Tibial artery (tissue), 4 donors: ENCODE measurements at places on chromosomes 7 and 10.

DNA sequence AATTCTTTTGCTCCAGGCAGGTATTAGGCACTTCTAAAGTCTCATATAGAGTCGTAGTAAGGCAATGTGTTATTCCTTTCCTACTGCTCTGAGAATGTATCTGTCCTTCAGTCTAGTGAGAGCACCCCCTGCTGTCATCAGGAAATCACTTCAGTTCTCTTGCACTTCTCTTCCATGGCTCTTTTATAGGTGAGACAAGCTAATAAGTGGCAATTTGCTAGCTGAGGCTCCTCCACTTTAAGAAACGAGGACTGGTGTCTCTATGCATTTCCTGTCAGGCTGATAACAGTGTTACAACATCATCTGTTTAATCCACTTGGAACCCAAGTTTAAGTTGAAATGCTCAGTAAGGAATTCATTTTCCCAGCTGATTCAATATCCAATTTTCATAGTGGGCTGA lies 350.6 kb downstream of the TFEC start:
- no peak for DNase-seq
- no peaks in the 10 kb centered on the region for H3K27me3 ChIP-seq
- no peaks in the 10 kb centered on the region for H3K4me1 ChIP-seq
- H3K36me3 ChIP-seq = no peaks in the 10 kb centered on the region

DNA sequence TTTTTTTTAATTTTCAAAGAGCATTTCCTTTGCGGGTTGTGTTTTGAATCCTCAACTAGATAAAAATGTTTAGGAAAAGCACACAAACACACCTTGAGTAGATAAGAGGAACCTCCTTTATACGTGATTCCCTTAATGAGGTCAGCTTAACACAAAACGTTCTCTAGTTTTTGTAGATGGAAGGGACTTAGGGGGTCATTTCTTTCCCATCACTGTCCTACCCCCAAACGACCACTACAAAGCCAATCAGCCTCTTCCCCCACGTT lies 1.2 kb downstream of the SUV39H2 start:
- no peaks in the 10 kb centered on the region for H3K27me3 ChIP-seq
- H3K27ac ChIP-seq = no peak overlapping the region
- no peak for DNase-seq
- peaks cover 25% of the 10 kb centered on the region for H3K4me1 ChIP-seq
- no peaks in the 10 kb centered on the region for H3K36me3 ChIP-seq

DNA sequence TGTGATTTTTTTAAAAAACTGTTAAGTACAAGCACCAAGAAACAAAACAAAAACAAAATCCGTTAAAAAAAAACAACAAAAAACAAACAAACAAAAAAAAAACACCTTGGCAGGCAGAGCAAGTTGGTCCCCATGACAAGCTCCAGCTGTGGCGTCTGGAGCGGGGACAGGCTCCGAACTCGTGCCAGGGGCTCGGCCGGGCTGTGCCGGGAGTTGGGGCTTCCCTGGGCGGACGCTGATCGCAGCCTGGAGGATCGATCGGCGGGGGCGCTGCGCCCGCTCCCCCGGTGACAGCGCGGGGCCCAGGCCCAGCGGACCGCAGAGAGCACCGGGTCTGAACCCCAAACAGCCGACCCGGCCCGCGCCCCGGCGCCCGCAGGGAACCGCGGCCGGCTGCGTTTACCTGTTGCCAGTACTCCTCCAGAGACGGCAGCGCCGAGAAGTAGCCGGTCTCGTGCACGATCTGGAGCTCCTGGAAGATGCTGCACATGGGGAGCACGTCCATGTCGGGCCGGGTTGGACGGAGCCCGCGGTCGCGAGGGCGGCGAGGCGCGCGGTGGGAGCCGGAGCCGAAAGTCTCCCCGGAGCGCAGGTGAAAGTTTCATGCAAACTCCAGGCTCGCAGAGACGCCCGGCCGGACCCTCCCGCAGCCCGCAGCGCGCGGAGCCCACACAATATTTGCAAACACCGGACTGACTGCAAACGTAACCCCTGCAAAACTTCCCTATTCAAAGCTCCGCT lies at the start of gene KLF6:
TSS of gene KLF6 (minus strand) at position 700 of the 741 bp plus-strand sequence. CDS start at position 505, 195 bp downstream.
- DNase-seq = peak; percentile 75
- peaks cover 23% of the 10 kb centered on the region for H3K36me3 ChIP-seq
- H3K4me3 ChIP-seq = peak within 1 kb of the TSS; percentile 99

- H3K27ac ChIP-seq = no peak overlapping the region
- no peak overlapping the region for H3K4me3 ChIP-seq
- no peaks in the 10 kb centered on the region for H3K27me3 ChIP-seq
- H3K36me3 ChIP-seq = no peaks in the 10 kb centered on the region
- DNase-seq = no peak
- H3K4me1 ChIP-seq = no peaks in the 10 kb centered on the region
These were observed 87.3 kb downstream of the LYZL2 start for GRCh38 chr10:30542001-30542894.

GRCh38 chr10:5895365-5895764 lies 5.3 kb downstream of the FBH1 start:
- H3K4me1 ChIP-seq = peaks cover 20% of the 10 kb centered on the region
- DNase-seq = no peak
- H3K36me3 ChIP-seq = peaks cover 21% of the 10 kb centered on the region
- no peak overlapping the region for H3K27ac ChIP-seq
- no peaks in the 10 kb centered on the region for H3K27me3 ChIP-seq

DNA sequence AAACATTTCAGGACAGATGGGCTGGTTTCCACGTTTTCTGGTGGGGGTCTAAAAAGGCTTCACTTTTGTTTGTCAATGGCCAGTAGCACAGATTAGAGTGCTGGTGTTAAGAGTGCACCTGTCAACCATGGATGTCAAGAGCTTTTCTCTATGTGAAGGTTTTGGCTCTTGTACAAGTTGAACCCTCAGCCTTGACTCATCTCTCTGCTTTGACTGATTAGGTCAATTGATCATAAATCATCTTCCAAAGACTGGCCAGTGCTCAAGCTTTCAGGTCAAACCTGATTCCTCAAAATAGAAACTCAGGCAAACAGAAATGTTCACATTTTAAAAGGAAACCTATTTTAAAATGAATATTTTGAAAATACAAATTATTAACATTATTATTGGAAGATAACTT lies 59.6 kb upstream of the SP4 start:
- DNase-seq = no peak
- H3K27me3 ChIP-seq = no peaks in the 10 kb centered on the region
- H3K4me3 ChIP-seq = no peak overlapping the region
- H3K36me3 ChIP-seq = no peaks in the 10 kb centered on the region
- no peak overlapping the region for H3K27ac ChIP-seq

GRCh38 chr10:3931224-3931623 lies 146.2 kb upstream of the KLF6 start:
- peaks cover 15% of the 10 kb centered on the region for H3K4me1 ChIP-seq
- H3K4me3 ChIP-seq = no peak overlapping the region
- H3K27me3 ChIP-seq = no peaks in the 10 kb centered on the region
- no peaks in the 10 kb centered on the region for H3K36me3 ChIP-seq
- DNase-seq = no peak

GRCh38 chr10:68470300-68470699 lies 1.5 kb downstream of the DNA2 start:
- no peak overlapping the region for H3K4me3 ChIP-seq
- DNase-seq = no peak
- no peak overlapping the region for H3K27ac ChIP-seq
- H3K4me1 ChIP-seq = peaks cover 8% of the 10 kb centered on the region
- no peaks in the 10 kb centered on the region for H3K27me3 ChIP-seq
- no peaks in the 10 kb centered on the region for H3K36me3 ChIP-seq

DNA sequence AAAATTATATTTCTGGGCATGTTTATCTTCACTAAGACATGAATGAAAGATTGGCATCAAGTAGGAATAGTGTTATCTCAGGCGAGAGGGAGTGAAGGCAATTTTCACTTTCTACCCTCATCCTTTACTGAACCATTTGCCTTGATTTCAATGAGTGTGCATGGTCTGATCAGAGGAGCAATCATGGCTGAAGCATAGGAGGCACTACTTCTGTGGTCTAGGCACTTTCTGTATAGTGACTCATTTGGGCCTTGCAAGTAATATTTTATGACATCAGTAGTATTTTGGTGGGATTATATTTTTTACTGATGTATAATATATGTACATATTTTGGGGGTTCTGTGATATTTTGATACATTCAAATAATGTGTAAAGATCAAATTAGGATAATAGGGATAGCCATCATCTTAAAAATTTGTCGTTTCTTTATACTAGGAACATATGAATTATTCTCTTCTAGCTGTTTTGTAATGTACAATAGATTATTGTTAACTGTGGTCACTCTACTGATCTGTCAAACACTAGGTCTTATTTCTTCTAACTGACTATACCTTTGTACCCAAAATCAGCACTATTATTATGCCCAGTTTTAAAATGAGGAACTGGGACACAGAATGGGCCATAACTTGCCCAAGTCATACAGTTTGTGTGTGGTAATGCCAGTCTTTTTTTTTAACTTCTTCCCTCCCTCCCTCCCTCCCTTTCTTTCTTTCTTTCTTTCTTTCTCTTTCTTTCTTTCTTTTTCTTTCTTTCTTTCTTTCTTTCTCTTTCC lies 101.9 kb downstream of the RAB11FIP2 start:
- no peak for DNase-seq
- no peak overlapping the region for H3K4me3 ChIP-seq
- H3K27ac ChIP-seq = no peak overlapping the region
- no peaks in the 10 kb centered on the region for H3K36me3 ChIP-seq
- no peaks in the 10 kb centered on the region for H3K4me1 ChIP-seq

DNA sequence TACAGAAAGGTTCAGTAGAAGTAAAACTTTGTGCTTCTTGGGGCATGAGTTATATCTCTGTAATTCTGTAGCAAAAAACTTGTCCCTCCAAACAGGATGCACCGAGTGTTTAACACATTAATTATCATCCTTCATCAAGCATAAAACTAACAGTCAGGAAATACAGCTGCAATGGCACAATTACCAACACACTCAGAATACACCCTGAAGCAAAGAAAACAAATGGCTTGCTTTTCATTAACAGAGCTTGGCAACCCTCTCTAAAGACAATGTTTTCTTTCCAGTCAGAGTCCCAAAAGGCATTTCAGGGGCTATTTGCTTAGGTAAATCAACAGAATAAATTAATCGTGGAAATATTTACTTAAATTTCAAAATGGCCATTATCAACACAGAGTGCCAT lies 107.7 kb downstream of the ICA1 start:
- no peaks in the 10 kb centered on the region for H3K36me3 ChIP-seq
- H3K27me3 ChIP-seq = no peaks in the 10 kb centered on the region
- H3K27ac ChIP-seq = no peak overlapping the region

DNA sequence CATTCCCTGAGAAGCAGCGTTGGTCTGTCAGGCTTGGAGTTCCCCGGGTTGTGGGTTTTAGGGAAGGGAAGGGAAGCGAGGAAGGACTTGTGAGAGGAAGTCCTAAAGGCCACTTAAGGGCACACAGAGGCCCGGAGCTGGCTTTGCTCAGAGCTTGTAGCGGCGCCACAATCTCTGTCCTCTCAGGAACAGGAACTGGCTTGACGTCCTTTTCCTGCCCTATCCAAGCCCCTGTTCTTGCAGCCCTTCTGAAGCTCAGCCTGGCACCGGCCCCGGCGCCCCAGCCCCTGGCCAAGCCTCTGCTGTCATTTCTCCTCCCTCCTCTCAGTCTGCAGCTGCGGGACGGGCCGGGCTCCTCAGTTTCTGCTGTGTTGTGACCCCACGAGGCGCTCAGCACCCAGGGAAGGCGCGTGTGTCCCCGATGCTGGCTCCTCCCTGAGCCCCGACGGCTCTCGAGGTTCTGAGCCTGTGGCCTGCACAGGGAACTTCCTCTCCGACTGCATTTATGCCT lies at the start of gene GIMAP8:
TSS of gene GIMAP8 (plus strand) at position 140 of the 511 bp plus-strand sequence. CDS start 16,069 bp downstream, outside the sequence.
- peaks cover 24% of the 10 kb centered on the region for H3K27me3 ChIP-seq
- no peaks in the 10 kb centered on the region for H3K36me3 ChIP-seq
- H3K4me1 ChIP-seq = no peaks in the 10 kb centered on the region
- peak within 1 kb of the TSS; percentile 41 for H3K4me3 ChIP-seq
- peak; percentile 55 for DNase-seq
